Iris pigment epithelial cell (primary cell): ENCODE measurements at places on chromosomes 5 and 9.
A peak's percentile ranks its signal among the peaks of the same experiment; 100 is the strongest.

GRCh38 chr5:85049020-85049419 is 664.3 kb upstream of the EDIL3 start:
- peak; percentile 86 for DNase-seq

DNA sequence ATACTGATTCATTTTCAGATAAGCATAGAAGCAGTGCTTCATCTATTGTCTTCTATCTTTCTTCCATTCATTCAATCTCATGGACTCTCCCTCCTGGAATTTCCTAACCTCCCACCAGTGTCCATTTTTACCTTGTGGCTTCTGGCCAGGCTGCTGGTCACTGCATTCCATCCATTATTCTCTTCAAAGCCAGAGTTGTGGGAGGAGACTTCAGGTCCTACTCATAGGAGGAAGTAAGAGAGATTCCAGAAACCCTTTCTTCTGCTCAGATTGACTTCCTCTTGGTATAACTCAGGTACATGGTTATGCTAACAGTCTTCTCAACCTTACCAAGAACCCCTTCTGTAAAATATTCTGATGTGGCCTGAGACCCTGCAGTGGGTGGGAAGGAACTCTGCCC is 153.3 kb upstream of the SLC12A2 start:
- DNase-seq, result peak; percentile 63

- no peak for DNase-seq
These were observed 64.0 kb downstream of the OTULIN start for GRCh38 chr5:14728459-14728938.

GRCh38 chr5:171387970-171388815 is 544 bp downstream of the NPM1 start:
- peak; percentile 74 for DNase-seq

GRCh38 chr9:102483651-102484050 is 511.5 kb upstream of the CYLC2 start:
- DNase-seq, result no peak

DNA sequence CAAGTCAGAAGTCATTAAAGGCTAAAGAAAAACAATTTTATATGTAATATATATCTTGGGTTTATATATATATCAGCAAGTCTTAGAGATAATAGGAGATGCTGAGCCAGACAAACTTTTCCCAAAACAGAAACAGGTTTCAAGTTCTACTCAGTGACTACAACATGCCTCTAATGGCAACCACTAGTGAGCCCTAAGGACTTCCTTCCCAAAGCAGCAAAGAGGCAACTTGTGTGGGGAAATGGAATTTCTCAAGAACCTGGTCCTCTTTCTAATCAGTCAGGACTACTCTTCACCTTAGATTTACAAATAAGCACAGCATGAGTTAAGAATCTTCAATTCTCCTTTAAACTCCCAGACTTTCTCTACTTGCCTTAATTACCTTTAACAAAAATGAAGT is 17.6 kb downstream of the RNF38 start:
- DNase-seq, result no peak

- no peak for DNase-seq
These were observed 107.1 kb upstream of the MSX2 start for GRCh38 chr5:174617285-174617684.

- DNase-seq, result peak; percentile 99
These were observed at the start of gene LOX for GRCh38 chr5:122078116-122079110. Gene LOX, minus strand, starts transcription at chr5:122078259. Its CDS starts 274 bp downstream, at chr5:122077985.

DNA sequence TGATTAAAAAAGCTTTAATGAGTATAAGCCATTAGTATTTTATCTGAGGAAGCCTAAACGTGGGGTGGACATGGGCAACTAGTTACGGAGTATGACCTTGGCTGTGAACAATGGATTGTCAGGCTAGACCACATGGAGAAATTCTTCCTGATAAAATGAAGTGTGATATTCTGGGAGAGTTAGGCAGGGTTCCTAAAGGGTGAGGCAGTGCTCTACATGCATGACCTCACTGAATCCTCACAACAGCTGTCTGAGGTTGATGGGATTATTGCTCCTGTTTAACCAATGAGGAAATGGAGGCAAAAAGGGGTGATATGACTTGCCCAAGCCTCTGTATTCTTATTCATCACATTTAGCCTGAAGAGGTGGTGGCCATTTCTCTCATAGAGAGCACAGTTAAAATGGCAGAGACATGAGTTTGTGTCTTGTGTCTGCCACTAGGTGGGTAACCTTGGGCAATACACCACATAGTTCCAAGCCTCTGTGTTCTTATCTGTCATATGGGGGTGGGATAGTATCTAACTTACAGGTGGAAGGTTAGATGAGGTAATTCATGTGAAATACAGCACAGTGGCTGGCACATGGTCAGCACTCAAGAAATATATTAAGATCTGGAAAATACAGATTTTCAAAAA is 96.1 kb upstream of the NR3C1 start:
- DNase-seq, result no peak

GRCh38 chr5:67901814-67902496 is 313.6 kb upstream of the PIK3R1 start:
- DNase-seq, result no peak

DNA sequence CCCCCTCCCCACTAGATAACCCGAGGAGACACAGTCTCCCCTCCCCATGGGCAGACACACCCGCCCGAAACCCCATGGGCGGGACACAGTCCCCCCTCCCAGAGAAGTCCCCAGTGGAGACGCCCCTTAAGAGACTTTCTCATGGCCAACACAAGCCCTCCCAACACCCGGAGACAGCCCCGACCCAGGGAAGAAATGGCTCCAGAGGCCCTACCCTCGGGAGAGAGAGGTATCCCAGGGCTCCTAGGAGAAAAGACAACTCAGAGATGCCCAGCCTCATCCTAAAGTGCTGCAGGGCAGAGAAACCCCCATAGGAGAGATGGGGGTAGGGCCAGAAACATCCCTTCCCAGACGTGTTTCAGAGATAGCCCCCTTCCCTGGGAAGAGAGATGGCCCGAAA is 27.4 kb downstream of the PCDH1 start:
- DNase-seq, result no peak

- DNase-seq, result no peak
These were observed 12.2 kb downstream of the ERGIC1 start for GRCh38 chr5:172846249-172846648.

DNA sequence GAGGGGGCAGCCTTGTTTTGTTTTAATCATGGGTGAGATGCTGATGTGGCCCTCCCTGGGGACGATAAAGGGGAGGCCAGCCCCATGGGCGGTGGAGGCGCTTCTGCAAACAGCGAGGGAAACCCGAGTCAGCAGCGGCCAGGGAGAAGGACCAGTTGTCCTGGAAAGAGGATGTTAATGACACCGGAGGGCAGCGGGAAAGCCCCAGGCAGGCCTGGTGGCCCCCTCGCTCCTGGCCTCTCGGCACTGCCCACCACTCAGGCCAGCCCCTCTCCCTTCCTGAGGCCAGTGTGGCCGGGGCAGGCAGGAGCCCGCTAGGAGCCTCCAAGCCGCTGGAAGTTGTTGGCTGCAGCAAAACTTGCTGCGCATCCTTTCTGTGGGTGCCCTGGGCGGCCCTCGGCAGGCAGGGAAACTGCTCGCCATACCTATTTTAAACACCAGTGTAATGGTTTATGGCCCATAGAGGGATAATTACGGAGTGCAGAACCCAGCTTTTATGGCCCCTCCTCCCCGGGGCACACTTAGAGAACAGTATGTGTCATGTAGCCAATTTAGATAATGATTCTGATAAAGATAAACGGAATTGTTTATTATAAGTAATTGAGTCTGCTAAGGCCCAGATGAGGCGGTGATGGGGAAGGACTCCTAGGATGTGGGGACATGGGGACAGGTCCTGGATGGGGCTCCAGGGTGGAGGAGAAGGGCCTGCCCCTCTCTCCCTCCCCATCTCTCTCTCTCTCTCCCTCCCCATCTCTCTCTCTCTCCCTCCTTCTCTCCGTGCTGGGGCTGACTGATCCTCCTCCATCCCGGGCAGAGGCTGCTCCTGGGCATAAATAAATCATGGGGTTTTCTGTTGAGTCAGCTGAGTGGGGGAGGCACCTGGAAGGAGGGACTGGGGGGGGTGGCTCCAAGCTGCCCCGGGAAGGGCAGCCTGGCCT is 36.9 kb downstream of the LMX1B start:
- no peak for DNase-seq

- no peak for DNase-seq
These were observed 543.2 kb upstream of the ZNF608 start for GRCh38 chr5:125289606-125290005.

DNA sequence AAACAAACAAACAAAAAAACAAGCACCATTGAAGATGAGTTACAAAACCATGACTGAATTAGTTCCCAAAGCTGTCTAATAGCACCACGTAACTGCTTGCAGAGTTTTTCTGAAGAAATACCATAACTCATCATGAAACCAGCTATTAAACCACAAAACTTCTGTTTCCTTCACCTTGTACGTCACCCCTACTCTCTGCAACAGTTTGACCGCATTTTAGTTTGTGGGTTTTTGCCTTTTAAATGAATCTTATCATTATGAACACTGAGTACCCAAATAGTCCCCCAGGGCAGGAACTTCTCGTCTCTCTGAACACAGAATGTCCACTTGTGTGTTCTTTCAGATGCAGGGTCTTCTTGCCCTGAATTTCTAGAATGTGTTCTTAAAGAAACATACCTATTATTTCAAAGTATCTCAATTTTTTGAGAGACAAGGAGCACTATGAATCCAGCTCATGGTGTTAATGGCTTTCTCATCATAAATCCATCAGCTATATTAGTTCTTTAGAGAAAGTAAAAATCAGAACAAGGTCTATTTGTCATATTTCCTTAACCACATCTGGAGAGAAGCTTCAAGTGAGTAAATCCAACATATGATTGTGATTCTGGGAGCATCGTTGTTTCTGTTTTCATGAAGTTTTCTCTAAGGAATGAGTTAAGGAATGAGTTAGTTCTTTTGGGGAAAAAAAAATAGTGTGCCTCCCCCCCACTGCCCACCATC is 210.6 kb downstream of the AUH start:
- DNase-seq, result peak; percentile 95
